ENCODE measurements at places on chromosomes 16 and 17.
A peak's percentile ranks its signal among the peaks of the same experiment; 100 is the strongest.

- no peak for DNase-seq
These were observed 1.4 kb upstream of the ST6GALNAC1 start for GRCh38 chr17:76644995-76645394.

- DNase-seq: no peak
These were observed 54.9 kb upstream of the TOB1 start for GRCh38 chr17:50920891-50921586.

GRCh38 chr17:47807421-47807820, 14.2 kb downstream of the OSBPL7 start:
- DNase-seq: no peak

DNA sequence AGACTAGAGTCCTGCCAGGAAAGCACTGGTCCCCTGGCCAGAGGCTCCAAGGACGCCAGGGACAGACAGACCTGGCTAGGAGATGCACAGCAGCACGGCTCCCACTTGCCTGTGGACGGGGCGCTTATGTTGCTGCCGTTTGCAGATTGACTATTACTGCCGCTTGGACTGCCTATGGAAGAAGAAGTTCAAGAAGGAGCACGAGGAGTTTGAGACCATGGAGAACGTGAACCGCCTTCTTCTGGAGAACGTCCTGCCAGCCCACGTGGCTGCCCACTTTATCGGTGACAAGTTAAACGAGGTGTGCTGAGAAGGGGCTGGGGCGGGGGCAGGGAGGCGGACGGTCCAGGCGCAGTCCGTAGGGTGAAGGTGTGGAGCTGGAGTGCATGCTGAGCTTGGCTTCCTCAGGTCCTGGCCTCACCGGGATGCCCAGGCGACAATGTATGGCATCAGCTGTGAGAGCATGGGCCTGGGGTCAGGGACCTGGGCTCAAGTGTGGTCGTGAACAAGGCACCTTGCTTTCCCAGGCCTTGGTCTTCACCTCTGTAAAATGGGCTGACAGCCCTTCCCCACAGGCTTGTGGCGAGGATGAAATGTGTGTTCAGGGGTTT, 45.6 kb downstream of the ADCY7 start:
- no peak for DNase-seq

- DNase-seq: no peak
These were observed 1002.3 kb downstream of the KCNJ18 start for GRCh38 chr17:22694362-22695227.

DNA sequence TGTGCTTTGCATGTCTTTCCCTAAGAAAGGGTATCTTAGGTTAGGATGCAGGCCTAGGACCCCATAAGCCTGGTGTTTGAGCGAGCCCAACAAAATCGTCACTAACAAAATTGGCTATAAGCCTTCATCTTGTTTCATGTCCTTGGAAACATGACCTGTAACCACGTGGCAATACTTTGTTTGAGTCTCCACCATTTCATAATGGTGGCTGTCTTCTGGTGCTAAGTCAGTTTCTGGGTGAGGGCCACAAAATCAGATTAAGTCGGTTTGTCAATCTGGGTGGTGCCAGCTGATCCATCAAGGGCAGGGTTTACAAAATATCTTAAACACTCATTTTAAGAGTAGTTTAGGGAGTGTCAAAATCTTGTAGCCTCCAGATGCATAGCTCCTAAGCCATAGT, 33.0 kb downstream of the C16orf54 start:
- DNase-seq: peak; percentile 42

DNA sequence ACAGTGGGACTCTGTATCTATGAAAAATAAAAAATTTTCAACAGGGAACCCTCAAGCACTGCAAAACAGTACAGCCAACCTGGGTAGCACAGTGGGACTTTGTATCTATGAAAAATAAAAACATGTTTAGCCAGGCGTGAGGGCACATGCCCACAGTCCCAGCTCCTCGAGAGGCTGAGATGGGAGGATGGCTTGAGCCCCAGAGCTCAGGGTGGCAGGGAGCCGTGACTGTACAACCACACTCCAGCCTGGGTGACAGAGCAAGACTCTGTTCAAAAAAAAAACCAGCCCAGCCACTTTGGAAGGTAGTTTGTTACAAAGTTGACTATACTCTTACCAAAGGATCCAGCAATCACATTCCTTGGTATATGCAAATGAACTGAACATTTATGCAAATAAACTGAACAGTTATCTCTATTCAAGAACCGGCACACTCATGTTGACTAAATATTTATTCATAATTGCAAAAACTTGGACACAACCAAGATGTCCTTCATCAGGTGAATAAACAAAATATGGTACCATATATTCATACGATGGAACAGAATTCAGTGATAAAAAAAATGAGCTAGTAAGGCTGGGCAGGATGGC, 5.2 kb downstream of the RPH3AL start:
- no peak for DNase-seq

DNA sequence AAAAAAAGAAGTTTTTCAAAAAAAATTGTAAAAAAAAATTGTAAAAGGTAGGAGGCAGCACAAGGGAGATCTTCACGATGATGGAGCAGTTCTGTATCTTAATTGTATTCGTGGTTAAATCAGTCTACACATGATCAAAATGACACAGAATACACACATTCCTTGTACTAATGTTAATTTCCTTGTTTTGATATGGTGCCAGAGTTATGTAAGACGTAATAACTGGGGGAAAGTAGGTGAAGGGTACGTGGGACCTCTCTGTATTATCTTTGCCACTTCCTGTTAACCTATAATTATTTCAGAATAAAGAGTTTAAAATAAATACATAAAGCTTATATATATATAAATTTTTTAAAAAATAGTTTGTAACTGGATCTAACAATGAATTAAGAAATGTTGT, 36.8 kb downstream of the HELZ start:
- DNase-seq: no peak

DNA sequence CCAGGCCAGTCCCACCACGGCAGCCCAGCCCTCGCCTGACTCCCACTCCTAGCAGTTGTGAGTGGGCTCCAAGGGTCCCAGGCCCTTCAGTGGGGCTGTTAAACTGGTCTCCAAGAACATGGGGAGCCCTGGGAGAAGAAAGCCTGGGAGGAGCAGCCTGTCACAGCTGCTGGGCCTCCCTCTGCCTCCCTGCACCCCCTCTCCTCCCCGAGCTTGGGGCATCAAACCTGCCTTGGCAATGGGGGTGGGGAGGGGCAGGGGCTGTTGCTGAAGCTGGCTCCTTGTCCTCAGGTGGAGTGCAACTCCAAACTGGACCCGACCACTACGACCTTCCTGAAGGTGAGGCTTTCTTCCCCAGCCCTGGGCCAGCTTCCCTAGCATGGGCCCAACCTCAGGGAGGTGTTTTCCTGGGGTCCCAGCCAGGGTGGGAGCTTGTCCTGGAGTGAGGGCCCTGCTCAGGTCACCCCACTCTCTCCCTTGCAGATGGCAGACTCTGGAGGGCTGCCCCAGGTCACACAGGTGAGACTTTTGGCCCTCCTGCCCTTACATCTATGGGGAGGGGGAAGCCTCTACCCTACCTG, 6.6 kb upstream of the SETD6 start:
- no peak for DNase-seq

DNA sequence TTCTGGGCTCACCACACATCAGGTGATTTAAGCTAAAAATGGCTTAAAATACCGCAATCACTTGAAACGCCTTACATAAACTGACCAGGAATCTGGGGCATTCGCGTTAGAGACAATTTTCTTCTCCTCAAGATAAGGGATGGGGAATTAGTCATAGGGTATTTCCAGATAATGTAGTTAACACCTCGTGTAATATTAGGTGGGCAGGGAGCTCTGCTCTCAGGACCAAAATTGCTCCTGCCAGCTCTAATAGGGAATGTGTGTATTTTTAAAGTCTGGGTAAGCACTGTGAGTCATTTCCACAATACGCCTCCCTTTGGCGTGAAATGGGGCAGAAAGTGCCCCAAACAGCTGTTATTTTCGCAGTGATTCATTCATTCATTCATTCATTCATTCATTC, 408.6 kb downstream of the MAF start:
- no peak for DNase-seq

GRCh38 chr17:9676820-9677310, 31.5 kb downstream of the USP43 start:
- no peak for DNase-seq

DNA sequence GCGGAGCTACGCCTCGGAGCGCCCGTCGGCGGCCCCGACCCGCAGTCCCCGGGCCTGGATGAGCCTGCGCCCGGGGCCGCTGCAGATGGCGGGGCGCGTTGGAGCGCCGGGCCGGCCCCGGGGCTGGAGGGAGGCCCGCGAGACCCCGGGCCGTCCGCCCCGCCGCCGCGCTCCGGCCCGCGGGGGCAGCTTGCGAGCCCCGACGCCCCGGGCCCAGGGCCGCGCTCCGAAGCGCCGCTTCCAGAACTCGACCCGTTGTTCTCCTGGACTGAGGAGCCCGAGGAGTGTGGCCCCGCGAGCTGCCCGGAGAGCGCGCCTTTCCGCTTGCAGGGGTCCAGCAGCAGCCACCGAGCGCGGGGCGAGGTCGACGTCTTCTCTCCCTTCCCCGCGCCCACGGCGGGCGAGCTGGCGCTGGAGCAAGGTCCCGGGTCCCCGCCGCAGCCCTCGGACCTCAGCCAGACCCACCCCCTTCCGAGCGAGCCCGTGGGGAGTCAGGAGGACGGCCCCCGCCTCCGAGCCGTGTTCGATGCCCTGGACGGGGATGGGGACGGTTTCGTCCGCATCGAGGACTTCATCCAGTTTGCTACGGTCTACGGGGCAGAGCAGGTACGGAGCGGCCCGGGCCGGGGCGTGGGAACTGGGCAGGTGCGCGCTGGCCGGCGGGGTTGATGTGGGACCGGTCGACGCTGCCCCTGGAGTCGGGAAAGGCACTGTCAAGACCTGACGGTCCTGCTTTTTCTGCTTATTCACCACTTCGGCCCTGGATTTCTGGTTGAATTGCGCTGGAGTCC, 861 bp downstream of the RAB11FIP3 start:
- DNase-seq: no peak

DNA sequence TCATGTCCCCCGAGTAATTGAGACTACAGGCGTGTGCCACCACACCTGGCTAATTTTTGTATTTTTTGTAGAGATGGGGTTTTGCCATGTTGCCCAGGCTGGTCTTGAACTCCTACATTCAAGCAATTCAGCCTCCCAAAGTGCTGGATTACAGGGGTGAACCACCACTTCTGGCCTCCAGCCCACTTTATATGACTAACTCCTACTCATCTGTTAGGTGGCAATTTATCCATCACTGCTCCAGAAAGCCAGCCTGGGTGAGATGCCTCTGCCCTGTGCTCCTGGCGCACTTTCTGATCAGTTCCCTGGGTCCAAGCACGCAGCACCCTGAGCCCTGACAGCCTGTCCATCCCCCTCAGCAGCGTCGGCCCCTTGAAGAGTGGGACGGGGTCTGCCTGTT, 29.4 kb downstream of the ADAM11 start:
- no peak for DNase-seq

DNA sequence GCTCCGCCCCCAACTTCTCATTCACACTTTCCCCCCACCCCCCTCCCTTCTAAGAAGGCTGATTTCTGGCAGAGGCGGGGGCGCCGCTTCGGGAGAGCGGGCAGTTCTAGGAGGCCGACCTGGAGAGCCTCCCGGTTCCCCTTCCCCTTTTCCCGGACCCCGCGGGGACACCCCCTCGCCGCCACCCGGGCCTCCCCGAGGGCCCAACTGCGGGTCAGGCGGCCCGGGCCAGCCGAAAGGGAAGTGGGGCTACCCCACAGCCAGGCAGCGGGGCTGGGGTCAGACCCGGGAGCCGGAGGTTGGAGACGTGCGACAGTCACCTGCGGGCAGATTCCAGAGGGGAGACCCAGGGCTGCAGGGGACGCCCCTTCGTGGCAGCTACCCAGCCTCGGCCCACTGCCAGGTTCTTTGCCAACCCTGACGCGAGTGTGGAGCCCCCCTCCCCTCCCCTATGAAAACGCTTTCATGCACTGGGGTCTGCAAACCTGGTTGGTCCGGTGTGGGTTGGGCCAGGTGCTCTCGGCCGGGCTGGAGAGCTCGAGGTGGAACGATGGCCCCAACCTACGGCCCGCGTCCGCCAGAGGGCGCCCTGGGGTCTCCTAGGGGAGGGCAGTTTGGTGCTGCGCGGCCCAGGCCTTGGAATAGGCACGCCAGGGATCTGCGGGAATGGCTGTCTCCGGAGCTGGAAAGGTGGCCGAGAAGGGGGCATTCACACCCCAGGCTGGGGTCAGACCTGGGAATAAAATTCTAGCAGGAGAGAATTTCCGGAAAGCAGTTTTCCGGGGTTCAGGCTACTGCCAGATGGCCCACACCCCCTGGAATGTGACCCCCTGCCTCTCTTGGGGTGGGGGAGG, 721 bp upstream of the SOCS3 start:
- peak; percentile 91 for DNase-seq
